Activated CD4-positive, alpha-beta T cell treated with anti-CD3 and anti-CD28 coated beads, Interleukin-2, Interleukin-4, amounts not matched to agents 100 ng/mL and 50 ng/mL, durations not matched to agents 16 hours and 8 hours (primary cell): ENCODE measurements at places on chromosomes 13 and 19.

DNA sequence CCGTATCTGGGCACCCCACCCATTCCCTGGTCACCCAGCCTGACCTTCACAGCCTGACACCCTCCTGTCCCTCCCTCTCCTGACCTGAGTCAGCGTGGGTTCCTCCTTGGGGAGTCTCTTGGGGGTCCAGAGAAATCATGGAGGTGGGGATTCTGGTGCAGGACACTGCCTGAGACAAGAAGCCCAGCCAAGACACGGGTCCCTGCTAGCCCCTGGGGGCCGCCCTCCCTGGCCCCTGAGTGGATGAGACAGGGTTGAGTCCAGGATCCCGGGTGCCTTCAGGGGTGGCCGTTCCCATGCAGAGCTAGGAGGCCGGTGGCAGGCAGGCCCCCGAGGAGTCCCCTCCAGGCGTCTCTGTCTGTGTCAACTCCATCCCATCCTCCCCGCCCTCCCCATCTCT is 1.6 kb downstream of the MAP2K7 start:
- no peak for DNase-seq

- DNase-seq: no peak
Observed at GRCh38 chr13:39970177-39970846, 314.9 kb downstream of the COG6 start.

DNA sequence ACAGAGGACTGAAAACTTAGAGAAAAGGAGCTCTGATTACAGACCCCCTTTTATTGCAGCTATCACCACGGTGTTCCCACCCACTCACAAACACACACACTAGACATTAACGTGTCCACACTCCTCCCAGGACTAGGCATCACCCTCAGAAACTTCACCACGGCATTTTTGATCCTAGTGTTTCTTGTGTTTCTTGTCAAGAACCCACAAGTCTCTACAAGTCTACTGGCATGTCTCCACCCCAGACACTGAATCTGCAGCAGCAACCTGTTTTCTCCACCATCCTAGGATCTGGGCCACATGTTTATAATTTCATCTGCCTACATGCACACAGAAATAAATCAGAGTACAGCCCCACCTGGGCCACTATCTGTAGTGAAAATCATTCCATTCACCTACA is 4.3 kb downstream of the ZNF486 start:
- no peak for DNase-seq

DNA sequence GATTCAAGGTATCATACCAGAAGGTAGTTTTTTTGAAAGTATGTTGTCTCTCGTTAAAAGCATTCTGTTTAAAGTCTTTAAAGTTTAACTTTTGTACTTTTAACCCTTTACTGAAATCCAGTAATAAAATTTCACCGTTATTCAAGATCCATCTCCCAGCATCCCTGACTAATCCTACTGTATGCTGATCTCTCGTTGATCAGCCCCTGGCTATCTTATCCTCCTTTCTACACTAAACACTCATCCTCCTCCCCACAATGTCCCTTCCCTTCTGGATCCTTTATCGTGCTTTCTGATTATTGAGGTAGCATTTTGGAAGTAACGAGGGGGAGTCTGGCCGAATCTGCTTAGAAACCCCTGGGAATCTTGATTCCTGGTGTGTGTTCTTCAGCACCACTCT is 1.3 kb downstream of the TPP2 start:
- no peak for DNase-seq

DNA sequence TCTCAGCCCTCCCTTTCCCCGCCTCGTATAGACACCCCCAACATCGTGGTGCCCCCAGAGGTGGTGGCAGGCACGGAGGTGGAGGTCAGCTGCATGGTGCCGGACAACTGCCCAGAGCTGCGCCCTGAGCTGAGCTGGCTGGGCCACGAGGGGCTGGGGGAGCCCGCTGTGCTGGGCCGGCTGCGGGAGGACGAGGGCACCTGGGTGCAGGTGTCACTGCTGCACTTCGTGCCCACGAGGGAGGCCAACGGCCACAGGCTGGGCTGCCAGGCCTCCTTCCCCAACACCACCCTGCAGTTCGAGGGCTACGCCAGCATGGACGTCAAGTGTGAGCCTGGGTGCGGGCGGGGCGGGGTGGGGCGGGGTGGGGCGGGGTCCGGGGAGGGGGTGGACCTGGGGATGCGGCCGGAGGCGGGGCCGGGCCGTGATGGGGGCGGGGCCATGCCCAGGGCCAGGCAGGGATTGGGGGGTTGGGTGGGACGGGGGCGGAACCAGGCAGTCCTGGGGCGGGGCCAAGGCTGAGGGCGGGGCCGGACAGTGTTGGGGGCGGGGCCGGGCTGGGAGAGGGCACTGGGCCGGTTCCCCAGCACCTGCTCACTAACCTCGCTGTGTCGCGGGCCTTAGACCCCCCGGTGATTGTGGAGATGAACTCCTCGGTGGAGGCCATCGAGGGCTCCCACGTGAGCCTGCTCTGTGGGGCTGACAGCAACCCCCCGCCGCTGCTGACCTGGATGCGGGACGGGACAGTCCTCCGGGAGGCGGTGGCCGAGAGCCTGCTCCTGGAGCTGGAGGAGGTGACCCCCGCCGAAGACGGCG is 7.8 kb downstream of the MAG start:
- DNase-seq: no peak

- DNase-seq: no peak
Observed at GRCh38 chr19:53880711-53881481, 1.1 kb upstream of the PRKCG start.

DNA sequence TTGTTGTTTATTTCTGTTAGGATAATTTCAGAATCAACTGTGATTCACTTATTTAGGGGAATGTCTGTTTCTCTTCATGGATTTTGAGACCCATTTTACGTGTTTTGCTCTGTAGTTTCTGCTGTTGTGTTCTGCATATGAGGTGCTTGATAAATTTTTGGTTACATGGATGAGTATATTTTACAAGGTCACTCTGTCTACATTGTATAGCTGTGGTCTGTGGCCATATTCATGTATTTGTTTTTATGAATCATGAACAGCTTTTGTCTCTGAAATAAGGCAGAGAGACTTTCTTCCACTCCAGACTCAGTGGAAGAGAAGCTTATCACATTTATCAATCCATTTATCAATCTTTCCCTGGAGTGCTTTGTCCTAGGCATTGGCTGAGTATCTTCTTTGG is 56.6 kb downstream of the PDS5B start:
- no peak for DNase-seq

DNA sequence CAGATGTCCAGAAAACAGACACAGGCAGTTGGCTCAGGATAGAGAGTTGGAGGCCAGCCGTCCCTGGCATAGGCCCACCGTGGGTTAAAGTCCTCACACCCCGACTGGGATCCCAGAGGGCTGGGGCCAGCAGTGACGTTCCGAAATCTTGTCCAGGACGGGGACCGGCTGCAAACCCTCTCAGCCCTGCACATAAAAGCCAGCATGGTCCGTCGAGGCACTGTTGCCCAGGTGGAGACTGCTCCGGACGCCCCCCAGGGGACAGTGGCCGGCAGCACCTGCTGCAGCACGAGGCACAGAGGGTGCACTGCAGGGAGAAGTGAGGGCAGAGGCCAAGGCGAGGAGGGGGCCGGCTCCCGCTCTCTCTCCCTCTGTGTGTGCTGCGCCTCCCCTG is 4.3 kb upstream of the IFNL2 start:
- DNase-seq: no peak

GRCh38 chr13:95378603-95379002 is 77.4 kb upstream of the ABCC4 start:
- no peak for DNase-seq

DNA sequence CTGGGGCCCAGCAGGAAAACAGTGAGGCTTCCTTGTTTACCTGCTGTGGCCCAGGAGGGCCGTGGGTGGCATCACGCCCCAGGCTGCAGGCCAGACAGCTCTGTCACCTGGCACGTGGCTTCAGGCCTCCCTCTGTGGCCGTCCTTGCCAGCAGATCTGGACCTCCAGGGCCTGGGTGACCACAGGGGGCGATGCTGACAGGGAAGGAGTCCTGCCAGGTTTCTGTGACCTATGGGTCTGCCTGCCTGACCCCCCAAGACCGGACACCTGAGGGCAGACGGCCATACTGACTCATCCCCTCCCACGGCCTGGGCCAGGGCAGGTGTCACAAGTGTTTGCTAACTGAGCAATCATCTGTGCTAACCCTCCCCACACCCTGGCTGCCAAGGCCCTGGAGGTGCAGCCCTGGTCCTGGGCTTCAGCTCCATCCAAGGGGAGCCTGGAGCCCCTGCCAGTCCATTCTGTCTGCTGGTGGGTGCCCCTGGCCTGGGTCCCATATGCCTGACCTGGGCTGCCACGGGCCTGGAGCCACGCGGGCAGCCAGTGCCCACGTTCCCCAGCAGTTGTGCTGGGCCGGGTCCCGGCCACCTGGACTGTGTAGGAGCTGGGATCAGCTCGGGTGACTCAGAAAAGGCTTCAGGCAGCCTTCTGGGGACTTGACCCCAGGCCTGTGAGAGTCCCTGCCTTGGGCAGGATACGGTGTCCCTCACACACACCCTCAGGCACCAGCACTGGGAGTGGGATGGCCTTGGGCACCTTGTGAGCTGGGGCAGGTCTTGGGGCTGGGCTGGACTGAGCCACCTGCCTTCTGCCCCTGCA is 3.7 kb downstream of the CDC34 start:
- DNase-seq: no peak
